ENCODE measurements at places on chromosomes 16 and 17.

DNA sequence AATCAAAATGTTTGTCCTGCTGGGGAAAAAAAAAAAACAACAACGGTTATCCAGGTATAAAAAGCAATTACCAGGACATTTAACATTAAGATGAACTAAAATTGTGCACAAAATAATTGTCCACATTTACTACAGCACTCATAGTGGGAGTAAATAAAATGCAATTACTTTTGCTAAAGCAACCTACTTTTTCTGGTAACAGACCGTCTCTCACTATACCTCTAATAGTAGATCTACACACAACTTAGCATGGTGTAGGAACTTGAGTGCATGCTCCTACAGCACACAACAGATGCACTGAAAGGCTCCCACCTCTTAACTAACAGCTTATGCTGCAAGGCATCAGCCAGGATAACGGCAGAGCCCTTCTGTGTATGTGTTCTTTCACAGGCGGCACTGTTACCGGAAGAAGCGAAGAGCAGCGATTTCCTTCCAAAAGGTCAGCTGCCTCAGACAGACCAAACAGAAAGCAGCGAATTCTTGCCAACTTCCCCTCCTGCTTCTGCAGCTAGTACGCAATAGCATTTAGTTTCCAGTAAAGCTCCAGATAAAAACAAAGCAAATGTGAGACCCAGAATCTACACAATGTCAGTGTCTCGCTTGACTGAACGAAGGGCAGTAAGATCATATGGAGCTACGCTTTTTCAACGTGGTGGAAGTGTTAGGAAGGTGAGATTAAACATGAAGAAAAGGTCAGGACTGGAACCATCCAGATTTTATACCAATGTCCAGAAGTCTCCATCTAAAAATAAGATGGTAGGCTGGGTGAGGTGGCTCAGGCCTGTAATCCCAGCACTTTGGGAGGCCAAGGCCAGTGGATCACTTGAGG lies 27.6 kb downstream of the STAT5B start:
- DNase-seq: peak; percentile 76

GRCh38 chr17:40311575-40311974 lies 2.6 kb downstream of the RARA start:
- DNase-seq: no peak

- DNase-seq: no peak
Measured at GRCh38 chr16:84752600-84752999, 52.8 kb downstream of the USP10 start.

- peak; percentile 77 for DNase-seq
Measured at GRCh38 chr17:8121681-8122421, 2.1 kb downstream of the HES7 start.

- no peak for DNase-seq
Measured at GRCh38 chr17:9971991-9972390, 66.9 kb upstream of the RCVRN start.

DNA sequence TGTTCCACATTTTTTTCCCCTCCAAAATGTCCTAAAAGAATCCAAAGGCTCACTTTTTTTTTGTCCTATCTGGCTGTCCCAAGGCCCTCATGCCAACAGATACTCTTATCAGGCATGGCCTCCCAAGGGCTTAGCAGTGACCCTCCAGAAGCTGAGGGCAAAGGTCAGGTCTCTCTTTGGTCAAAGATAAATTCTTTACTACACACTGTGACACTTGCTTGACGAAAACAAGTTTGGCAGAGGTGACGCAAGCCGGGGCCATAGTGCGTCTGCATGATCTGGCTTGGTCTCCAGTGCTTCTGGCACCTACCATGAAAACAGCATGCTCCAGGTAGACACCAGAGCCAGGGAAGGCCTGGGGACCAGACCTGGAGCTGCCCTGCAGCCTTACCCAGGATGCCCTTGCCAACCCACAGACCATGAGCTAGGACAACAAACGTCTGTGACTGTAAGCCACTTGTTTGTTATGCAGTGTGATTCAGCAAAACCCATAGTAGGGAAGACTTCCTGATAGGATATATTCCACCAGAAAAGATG lies 48.5 kb upstream of the IRF8 start:
- no peak for DNase-seq

DNA sequence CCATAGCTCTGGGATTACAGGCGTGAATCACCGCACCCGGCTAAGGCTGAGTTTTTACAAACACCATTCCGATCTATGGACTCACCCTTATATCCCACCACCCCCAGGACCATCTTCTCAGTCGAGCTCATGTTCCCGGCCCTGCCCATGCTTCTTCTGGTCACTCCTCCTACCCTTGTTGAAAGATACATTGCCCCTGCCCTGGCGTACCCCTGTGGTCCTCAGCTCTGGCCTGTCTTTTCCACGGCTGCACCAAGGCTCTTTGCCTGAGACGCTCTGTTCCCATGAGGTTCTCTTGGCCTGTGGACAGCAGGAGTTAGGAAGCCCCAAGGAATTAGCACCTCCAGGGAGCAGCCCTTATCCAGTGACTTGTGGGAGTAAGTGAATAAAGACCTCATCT lies 379.4 kb upstream of the TNRC6C start:
- no peak for DNase-seq

DNA sequence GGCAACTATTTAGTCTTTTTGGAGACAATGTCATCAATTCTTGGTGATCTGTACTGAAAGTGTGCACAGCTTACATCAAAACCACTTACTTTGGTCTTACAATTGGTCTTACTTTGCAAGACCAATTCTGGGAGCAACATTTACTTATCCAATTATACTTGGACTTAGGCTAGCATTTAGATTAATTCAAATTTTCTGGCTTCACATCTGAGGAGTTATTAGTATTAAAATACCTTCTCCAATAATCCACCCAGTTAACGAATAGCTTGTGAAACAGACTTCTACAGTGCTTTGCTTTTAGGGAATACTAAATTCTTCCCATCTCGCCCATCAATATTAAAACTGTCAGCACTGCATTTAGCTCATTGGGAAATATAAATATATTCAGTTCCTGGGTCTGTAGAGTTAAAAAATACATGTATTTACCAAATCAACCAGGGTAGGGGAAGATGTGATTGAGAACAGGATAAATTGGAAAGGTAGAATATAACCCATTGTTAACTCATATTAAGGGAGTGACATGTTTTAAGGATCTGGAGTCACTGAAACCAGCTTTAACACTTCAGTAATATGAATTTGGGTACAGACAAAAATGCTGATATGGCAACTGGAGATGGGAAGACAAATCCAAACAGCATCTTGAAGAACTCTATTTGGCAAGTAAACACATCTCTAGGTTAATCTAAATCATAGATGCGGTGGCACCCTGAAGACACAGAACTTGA lies 9.2 kb upstream of the VEZF1 start:
- DNase-seq: no peak

DNA sequence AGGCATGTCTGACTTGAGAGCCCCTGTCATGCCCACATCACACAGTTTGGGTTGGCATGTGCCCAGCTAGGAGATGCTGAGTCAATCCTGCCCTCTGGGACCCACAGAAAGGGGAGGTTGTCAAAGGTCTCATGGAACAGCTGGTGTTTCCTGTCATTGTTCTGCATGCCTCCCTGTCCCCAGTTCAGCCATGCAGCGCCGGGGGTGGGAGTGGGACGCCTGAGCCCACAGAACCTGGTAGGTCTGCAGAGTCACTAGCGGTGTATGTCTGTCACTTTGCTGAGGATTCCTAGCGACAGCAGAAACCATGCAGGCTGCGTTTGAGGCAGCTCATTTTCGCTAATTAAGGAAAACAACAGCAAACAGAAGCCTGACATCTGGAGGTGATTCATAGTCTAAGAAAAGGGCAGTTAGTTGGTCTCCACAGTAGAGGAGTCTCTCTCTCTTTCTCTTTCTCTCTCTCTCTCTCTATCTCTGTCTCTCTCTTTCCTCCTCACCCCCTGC lies 19.6 kb upstream of the CCL1 start:
- DNase-seq: no peak

DNA sequence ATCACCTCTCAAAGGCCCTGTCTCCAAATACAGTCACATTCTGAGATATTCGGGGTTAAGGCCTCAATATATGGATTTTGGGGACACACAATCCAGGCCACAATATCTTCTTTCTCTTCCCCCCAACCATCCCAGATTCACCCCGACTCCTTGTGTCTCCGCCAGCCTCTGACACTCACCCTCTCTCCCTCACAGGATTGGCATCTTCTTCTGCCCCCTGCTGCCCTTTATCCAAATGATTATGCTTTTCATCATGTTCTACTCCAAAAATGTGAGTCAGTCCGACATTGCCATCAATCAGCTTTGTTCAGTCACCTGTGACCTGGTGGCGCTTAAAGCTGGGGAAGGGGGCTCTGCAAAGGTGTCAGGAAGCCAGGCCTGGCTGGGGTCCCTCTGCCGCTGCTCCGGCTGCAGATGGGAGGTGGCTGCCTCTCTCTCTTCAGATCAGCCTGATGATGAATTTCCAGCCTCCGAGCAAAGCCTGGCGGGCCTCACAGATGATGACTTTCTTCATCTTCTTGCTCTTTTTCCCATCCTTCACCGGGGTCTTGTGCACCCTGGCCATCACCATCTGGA lies 35.1 kb downstream of the GDE1 start:
- DNase-seq: no peak

GRCh38 chr16:80500116-80500859 lies 40.5 kb upstream of the DYNLRB2 start:
- no peak for DNase-seq

DNA sequence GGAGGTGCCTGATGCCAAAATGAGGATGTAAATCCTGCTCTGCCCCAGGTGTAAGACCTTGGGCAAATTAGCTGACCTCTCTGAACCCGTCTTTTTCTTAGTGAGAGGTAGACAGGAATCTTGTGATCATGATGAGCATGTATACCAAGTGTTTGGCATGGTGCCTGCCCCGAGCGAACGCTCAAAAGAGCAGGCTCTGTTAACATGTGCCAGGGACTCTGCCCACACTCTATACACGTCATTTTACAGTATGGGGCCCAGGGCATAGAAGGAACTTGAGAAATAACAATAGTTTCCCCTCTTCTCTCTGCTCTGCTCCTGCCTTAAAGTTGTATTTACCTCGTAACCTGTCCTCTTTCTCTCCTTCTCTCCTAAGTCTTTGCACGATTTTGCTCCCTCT lies 9.3 kb upstream of the MAF start:
- DNase-seq: no peak

DNA sequence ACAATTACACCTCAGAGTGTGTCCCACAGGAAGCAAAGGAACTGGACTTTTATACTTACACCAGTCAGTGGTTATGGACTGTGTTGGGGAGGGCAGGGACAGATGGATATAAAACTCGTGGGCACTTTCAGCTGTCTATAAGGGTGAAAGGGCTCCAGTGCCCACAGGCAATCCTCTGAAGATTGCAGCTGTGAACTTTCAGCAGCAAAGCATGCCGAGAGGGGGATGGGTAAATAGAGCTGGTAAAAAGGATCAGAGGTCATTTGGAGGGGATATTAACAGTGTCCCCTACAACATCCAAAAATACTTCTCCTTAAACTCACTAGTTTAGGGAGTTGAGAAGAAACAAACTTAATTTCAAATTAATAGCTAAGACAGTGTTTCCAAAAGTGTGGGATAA lies 13.3 kb upstream of the RFWD3 start:
- no peak for DNase-seq

DNA sequence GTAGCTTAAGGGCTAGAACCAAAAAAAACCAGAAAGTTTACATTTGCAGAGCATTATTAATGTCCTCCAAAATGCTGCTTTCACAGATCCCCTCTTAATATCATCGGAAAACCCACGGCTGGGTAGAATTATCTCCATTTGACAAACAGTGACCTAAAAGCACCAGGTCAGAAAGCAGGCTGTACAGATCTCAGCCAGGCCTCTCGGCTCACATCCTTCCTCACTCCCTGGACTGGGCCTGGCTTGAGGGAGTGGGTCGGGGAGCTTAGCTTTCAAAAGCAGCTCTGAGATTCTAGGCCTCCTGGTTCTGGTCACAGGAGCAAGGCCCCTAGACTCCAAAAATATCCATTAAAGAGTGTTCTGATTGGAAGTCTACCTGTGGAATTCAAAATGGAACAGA lies 9.1 kb upstream of the SLC12A3 start:
- no peak for DNase-seq

DNA sequence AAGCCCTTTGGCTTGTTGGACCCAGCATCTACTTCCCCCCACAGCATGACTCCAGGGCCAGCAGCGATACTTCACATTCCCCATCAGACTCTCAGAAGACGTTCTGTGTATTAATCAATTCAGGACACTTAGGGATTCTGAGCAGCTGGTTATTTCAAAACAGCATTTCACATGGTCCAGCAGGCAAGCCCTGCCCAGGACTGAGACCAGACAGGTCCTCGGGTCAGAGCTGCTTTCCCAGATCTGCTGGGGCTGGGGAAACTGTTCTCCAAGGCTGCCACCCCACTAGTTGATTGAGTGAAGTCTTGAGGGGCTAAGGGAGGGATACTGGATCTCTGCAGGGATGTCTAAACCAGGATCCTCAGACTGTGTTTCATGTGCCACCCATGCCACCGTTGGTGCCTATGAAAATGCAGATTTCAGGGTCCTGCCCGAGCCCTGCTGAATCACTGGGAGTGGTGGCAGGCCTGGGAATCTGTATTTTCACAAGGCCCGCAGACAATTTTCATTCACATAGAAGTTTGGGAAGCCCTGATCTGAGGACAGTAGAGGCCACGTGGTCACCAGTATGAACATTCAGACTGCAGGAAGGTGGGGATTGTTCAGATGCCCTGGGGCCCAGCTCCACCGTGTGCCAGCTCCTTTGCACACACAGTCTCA lies 40.6 kb upstream of the CDH5 start:
- DNase-seq: no peak

DNA sequence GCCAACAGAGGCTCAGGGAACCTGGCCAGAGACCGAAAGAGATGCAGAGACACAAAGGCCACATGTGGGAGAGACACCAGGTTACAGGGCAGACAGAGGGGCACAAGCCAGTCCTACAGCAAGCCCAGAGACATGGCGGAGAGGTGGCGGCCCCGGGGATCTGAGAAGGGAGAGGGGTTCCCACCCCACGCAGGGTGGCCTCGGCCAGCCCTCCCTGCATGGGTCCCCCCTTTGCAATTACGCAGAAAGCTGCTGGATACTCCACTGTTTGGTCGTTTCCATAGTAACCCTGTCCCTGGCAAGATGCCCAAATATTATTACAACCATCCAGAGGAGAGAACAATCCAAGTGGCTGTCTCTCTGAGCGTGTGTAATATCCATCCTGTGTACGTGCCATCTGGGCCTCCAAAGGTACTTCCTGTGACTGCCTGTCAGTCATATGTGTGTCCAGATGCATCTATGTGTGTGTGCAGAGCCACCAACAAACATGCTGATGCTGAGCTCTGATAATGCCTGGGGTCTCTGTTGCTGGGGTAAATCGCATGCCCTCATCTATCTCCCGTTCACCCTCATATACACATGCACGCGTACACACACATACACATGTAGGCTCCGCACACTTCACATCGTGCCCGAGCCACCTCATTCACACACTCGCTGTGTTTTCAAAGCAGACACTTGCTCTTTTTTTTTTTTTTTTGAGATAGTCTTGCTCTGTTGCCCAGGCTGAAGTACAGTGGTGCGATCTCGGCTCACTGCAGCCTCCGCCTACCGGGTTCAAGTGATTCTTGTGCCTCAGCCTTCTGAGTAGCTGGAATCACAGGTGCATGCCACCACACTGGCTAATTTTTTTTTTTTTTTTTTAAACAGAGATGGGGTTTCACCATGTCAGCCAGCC lies 5.5 kb downstream of the PCGF2 start:
- DNase-seq: no peak

GRCh38 chr17:70314096-70314495 lies 144.8 kb downstream of the KCNJ2 start:
- no peak for DNase-seq

GRCh38 chr17:41516147-41516829 lies 2.4 kb downstream of the KRT15 start:
- no peak for DNase-seq

All from GM13976 (cell line).